ENCODE measurements at places on chromosomes 12 and 14. TPM values are rescaled to one million over a fixed set of nuclear protein-coding genes. Genes with fewer than 3 reads are reported as not detected.

Gene NTS
- 2.0 TPM for total RNA-seq

Gene NEUROD4
- not detected for total RNA-seq

Gene CCDC77
- total RNA-seq = 20.6 TPM

- H3K36me3 ChIP-seq = peaks cover 4% of the 10 kb centered on the region
- peak; percentile 43 for DNase-seq
- H3K27ac ChIP-seq = no peak overlapping the region
- no peak overlapping the region for H3K4me3 ChIP-seq
- peaks cover 27% of the 10 kb centered on the region for H3K4me1 ChIP-seq
These were observed 6.4 kb downstream of the ACTN1 start for GRCh38 chr14:68972507-68973218.

GRCh38 chr12:124321556-124322270, 26.8 kb downstream of the RFLNA start:
- no peaks in the 10 kb centered on the region for H3K4me1 ChIP-seq
- H3K36me3 ChIP-seq = peaks cover 17% of the 10 kb centered on the region
- H3K4me3 ChIP-seq = no peak overlapping the region

- H3K36me3 ChIP-seq = peaks cover 5% of the 10 kb centered on the region
- H3K4me1 ChIP-seq = peaks cover 15% of the 10 kb centered on the region
- H3K27ac ChIP-seq = peak overlapping the region; percentile 24
- H3K27me3 ChIP-seq = no peaks in the 10 kb centered on the region
- DNase-seq = no peak
- H3K4me3 ChIP-seq = no peak overlapping the region
These were observed 59.5 kb downstream of the NUAK1 start for GRCh38 chr12:106079148-106079738.

DNA sequence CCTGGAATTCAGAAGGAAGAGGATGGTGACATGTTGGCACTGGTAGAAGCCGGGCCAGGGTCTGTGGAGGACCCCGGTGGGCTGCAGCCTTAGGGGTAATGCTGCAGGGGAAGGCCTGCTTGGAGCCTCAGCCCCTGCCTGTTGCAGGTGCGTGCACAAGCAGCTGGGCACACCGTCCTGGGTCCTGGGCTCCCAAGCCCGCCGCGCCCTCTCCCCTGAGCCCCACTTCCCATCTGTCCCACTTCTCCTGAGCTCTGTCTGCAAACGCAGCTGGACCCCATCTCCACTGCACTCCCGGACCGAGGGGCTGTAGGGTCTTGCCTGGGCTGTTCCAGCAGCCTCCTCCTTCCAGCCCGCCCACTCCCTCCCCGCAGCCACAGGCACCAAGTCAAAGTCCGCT, 116.8 kb downstream of the GLT1D1 start:
- DNase-seq = no peak
- no peaks in the 10 kb centered on the region for H3K36me3 ChIP-seq
- H3K27me3 ChIP-seq = peaks cover 17% of the 10 kb centered on the region
- no peaks in the 10 kb centered on the region for H3K4me1 ChIP-seq

DNA sequence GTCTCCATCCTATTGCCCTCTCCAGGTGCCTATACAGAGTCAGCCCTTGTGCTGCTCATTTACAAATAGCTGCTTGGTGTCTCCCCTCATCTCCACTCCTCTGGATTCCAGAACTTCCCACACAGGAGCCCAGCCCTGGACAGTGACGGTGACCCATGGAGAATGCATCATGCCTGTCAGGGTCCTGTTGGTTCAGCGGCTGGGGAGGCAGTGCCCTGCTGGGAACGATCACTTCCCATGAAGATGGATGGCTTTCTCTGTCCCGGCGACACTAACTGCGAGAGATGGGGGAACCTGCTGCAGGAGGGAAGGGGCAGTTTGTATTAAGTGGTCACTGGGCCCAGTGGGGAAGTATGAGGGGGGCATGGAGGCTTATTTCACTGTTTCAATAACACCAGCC, 395.0 kb upstream of the TBX3 start:
- no peaks in the 10 kb centered on the region for H3K27me3 ChIP-seq
- no peak overlapping the region for H3K27ac ChIP-seq
- no peak for DNase-seq
- no peaks in the 10 kb centered on the region for H3K36me3 ChIP-seq

- no peak for DNase-seq
- H3K27ac ChIP-seq = no peak overlapping the region
- H3K27me3 ChIP-seq = no peaks in the 10 kb centered on the region
- no peaks in the 10 kb centered on the region for H3K36me3 ChIP-seq
- no peaks in the 10 kb centered on the region for H3K4me1 ChIP-seq
These were observed 213.0 kb downstream of the MON2 start for GRCh38 chr12:62679608-62680007.

All from lung (tissue), 17 donors.